Endodermal cell (in vitro differentiated cells): ENCODE measurements at places on chromosomes 11 and 22. TPM values are rescaled to one million over a fixed set of nuclear protein-coding genes. Genes with fewer than 3 reads are reported as not detected.

- DNase-seq: peak; percentile 97
- no peaks in the 10 kb centered on the region for H3K4me1 ChIP-seq
- peaks cover 44% of the 10 kb centered on the region for H3K36me3 ChIP-seq
- H3K27ac ChIP-seq: peak within 1 kb of the TSS; percentile 99
- H3K4me3 ChIP-seq: peak within 1 kb of the TSS; percentile 97
- no peaks in the 10 kb centered on the region for H3K27me3 ChIP-seq
Measured at GRCh38 chr11:65498977-65499712, at the start of gene MALAT1. Gene MALAT1 (plus strand): TSS chr11:65499045.

Gene RAPSN
- 0.63 and 0.64 TPM in 2 replicates for total RNA-seq

Gene WNT11
- 0.53 to 2.3 TPM (median 0.65 TPM) in 3 replicates for total RNA-seq

GRCh38 chr11:117589063-117589462, 208.0 kb downstream of the DSCAML1 start:
- H3K4me1 ChIP-seq: no peaks in the 10 kb centered on the region
- H3K27ac ChIP-seq: no peak overlapping the region
- peaks cover 76% of the 10 kb centered on the region for H3K27me3 ChIP-seq
- no peaks in the 10 kb centered on the region for H3K36me3 ChIP-seq
- DNase-seq: no peak

Gene SLCO2B1
- total RNA-seq: 0.84 to 4.3 TPM (median 1.9 TPM) in 3 replicates

GRCh38 chr11:43916621-43917020, 25.8 kb upstream of the C11orf96 start:
- H3K4me1 ChIP-seq: no peaks in the 10 kb centered on the region
- DNase-seq: no peak
- H3K27ac ChIP-seq: no peak overlapping the region
- H3K27me3 ChIP-seq: no peaks in the 10 kb centered on the region
- peaks cover 29% of the 10 kb centered on the region for H3K36me3 ChIP-seq

DNA sequence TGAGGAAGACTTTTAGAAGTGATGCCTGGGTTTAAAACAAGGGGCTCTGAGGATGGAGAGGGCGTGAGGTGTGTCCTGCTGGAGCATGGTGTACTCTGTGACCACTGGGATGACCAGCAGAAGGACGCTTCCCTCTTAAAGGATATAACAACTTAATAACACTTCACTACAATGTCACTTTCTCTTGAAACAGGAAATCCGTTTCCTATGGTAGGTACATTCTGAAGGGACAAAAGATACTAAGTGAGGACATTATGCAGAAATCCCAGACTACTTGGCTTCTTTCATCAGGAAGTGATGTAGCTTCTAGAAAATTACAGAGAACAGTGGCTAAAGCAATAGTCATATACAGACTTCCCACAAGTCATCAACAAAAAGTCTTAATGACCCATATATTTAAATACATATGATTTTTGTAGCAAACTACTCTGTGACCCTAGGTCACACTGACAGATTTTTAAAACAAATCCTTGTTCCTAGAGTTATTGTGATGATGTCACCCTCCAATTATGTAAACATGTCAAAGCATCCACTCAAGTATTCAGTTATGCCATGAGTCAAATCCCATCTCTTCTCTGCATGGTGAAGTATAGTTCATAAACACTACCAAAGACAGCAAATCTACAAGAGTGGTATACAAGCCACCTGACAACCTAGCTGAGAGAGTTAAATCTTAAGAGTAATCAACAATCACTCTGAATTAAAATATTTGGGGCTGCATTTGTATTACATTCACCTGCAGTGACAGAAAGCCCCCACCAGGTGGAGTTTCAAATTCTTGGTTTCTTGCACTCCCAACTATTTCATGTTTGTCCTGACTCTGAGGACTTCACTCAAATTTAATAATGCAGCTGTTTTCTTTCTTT, 32.8 kb downstream of the PITPNB start:
- no peak overlapping the region for H3K27ac ChIP-seq
- peaks cover 15% of the 10 kb centered on the region for H3K4me1 ChIP-seq
- H3K4me3 ChIP-seq: no peak overlapping the region
- DNase-seq: peak; percentile 65
- peaks cover 67% of the 10 kb centered on the region for H3K36me3 ChIP-seq

DNA sequence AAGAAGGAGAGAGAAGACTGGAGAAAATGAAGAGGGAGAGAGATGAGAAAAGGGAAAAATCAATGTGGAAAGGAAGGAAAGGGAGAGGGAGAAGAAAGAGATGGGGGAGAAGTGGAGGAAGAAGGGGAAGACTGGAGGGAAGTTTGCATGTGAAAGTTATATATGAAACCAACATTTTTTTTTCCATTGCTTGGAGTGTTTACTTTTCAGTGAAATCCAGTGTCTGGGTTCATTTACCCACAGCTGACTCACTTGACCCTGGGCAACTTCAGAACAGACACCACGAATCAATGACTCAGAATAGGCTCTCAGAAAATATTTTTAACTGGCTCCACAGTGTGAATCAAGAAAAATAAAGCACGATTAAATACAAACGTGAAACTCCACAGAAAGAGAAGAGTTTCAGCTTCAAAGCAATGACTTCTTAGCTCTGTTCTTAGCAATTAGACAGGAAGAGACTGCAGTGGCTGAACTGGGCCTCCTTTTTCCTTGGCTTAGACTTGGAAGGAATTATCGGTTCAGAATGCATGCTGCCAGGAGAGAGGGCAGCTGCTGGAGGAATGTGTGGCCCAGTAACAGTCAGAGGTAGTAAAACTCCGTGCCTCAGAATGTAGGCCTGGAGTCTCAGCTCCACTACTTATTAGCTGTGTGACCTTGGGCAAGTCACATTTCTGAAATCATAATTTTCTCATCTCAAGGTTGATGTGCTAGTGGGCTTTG, 237.5 kb downstream of the MIAT start:
- H3K36me3 ChIP-seq: no peaks in the 10 kb centered on the region
- H3K4me3 ChIP-seq: no peak overlapping the region
- DNase-seq: no peak
- peaks cover 14% of the 10 kb centered on the region for H3K4me1 ChIP-seq
- H3K27ac ChIP-seq: peak overlapping the region; percentile 21

Gene MRPL16
- 52.8 and 54.7 TPM in 2 replicates for total RNA-seq

DNA sequence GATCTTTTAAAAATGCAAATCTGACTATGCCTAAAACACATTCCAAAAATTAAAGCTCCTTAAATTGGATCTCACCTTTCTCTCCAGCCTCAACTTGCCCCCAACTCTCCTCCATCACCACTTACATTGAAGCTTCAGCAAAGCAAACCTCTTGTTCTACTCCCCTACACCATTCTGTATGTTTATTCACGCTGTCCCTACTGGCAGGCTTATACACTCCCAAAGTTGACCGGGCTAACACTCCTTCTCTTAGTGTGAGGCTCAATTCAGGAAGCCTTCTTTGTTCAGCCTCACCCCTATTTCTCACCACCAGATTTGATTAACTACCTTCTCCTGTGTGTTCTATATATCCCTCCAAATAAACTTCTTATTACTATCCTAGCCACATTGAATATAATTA, 1.8 kb upstream of the GDPD4 start:
- H3K36me3 ChIP-seq: no peaks in the 10 kb centered on the region
- H3K27ac ChIP-seq: no peak overlapping the region
- peaks cover 6% of the 10 kb centered on the region for H3K4me1 ChIP-seq
- no peak for DNase-seq

- peaks cover 10% of the 10 kb centered on the region for H3K36me3 ChIP-seq
- no peak overlapping the region for H3K4me3 ChIP-seq
- no peaks in the 10 kb centered on the region for H3K4me1 ChIP-seq
- DNase-seq: no peak
Measured at GRCh38 chr22:41574847-41575381, 14.1 kb downstream of the CSDC2 start.

DNA sequence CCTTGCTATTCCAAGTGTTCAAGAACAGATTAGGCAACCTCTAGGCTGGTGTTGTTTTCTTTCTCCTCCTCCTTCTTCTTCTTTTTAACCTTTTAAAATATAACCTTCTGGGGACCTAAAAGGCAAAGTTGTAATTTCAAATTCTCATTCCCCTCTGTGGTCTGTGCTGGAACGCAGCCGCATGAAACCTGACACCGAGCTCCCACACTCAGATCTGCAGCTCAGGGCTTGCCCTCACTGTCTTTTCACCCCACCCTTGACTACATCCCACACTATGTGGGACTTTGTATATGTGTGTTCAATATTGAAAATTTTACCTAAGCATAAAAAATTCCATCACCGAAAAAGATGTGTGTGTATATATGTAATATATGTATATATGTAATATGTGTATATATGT, 62.0 kb upstream of the ARHGAP42 start:
- H3K36me3 ChIP-seq: no peaks in the 10 kb centered on the region
- no peaks in the 10 kb centered on the region for H3K4me1 ChIP-seq
- H3K27ac ChIP-seq: no peak overlapping the region

DNA sequence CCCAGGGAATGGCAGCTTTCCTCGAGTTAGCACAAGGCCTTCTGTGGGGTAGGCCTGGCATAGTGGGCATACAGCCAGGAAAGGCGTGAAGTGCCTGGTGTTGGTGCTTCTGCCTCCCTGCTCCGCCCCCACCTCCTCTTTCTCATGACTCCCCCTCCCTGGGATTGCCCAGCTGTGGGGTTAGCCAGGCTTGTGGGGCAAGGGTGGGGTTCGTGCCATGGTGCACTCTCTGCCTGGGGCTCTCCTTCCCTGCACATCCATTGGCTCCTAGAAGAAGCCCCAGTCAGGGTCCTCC, 236.8 kb upstream of the NCAM1 start:
- H3K4me3 ChIP-seq: no peak overlapping the region
- H3K4me1 ChIP-seq: peaks cover 10% of the 10 kb centered on the region
- H3K27ac ChIP-seq: no peak overlapping the region
- H3K27me3 ChIP-seq: no peaks in the 10 kb centered on the region

Gene TMEM191C
- 3.3 and 4.4 TPM in 2 replicates for total RNA-seq

- H3K27me3 ChIP-seq: no peaks in the 10 kb centered on the region
- no peak for DNase-seq
Measured at GRCh38 chr11:102522312-102523188, 8.0 kb downstream of the MMP7 start.

DNA sequence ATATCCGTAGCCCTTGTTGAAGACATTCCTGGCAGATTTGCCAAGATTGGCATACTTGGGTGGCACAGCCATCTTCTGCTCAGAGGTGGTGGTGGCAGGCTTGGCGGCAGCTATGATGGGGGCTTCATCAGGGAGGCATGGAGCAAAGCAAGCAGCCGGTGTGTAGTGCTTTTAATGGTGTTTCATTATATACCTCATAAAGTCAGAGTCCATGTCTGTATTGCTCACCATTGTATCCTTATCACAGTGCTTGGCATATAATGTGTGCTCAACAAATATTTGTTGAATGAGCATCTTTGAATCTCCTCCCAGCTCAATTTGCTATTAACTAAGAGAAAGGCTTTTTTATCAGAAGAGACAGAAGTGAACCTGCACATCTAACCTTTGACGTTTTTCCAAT, 7.8 kb upstream of the DNHD1 start:
- peaks cover 34% of the 10 kb centered on the region for H3K36me3 ChIP-seq
- no peak overlapping the region for H3K4me3 ChIP-seq
- H3K27ac ChIP-seq: no peak overlapping the region
- no peaks in the 10 kb centered on the region for H3K27me3 ChIP-seq

Gene GAB4
- total RNA-seq: not detected in 3 replicates

Gene KCNA4
- total RNA-seq: 0.07 TPM in 1 of 3 replicates, not detected in the others

Gene SOX10
- 10.3 to 12.2 TPM (median 11.2 TPM) in 3 replicates for total RNA-seq

Gene CTSW
- total RNA-seq: not detected in 3 replicates

Gene PACSIN2
- total RNA-seq: 61.4 and 62.4 TPM in 2 replicates

Gene GDPD4
- not detected in 2 replicates for total RNA-seq

GRCh38 chr22:39526736-39527171, 5.8 kb downstream of the RPS19BP1 start:
- H3K27me3 ChIP-seq: no peaks in the 10 kb centered on the region
- peaks cover 12% of the 10 kb centered on the region for H3K4me1 ChIP-seq
- no peak overlapping the region for H3K27ac ChIP-seq
- no peak overlapping the region for H3K4me3 ChIP-seq
- peaks cover 65% of the 10 kb centered on the region for H3K36me3 ChIP-seq

- DNase-seq: no peak
Measured at GRCh38 chr22:39315389-39315788, 4.0 kb downstream of the RPL3 start.

- H3K4me1 ChIP-seq: no peaks in the 10 kb centered on the region
- no peak for DNase-seq
- peaks cover 6% of the 10 kb centered on the region for H3K36me3 ChIP-seq
- no peaks in the 10 kb centered on the region for H3K27me3 ChIP-seq
- no peak overlapping the region for H3K4me3 ChIP-seq
Measured at GRCh38 chr11:59208956-59209355, 3.8 kb downstream of the MPEG1 start.

DNA sequence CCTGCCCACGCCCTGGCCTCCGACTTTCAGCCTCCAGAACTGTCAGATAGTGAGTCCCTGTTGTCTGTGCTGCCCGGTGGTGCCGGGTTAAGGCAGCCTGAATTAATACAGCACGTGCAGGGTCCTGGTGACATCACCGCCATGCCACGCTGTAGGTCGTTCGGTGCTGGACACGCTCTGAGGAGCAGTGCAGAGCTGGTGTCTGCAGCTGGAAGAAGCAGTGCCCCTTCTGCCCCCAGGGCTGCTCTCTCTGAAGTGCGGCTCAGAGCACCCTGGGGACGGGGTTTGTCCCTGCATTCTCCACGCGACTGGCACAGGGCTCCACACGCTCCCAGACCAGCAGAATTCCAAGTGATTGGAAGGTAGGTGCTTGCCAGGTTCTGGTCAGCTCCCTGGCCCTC, 831.5 kb downstream of the TBC1D22A start:
- H3K4me3 ChIP-seq: no peak overlapping the region
- H3K36me3 ChIP-seq: no peaks in the 10 kb centered on the region
- no peaks in the 10 kb centered on the region for H3K4me1 ChIP-seq
- H3K27me3 ChIP-seq: no peaks in the 10 kb centered on the region
- no peak overlapping the region for H3K27ac ChIP-seq

DNA sequence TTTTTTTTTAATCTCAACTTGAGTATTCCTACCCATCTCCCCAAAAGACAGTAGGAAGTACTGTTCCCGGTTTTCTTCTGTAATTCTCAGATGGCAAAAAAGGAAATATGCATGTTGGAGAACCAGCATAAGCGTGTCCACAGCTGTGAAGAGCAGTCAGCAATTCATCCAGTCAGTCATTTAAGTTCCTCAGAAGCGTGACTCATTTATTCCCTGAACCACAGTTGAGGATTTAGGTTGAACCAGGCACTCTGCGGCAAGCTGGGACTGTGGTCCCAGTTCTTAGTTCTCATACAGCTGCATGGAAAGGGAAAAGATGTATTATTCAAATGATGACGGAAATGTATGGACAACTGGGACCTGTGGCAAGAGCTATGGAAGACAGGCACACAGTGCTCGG, 61.0 kb upstream of the MYO18B start:
- H3K27ac ChIP-seq: no peak overlapping the region
- no peaks in the 10 kb centered on the region for H3K36me3 ChIP-seq
- no peak for DNase-seq
- H3K4me3 ChIP-seq: no peak overlapping the region
- H3K4me1 ChIP-seq: no peaks in the 10 kb centered on the region

Gene BEST1
- 0.23 and 0.26 TPM in 2 replicates for total RNA-seq

Gene CLMP
- 86.5 to 154 TPM (median 93.6 TPM) in 3 replicates for total RNA-seq

- H3K27me3 ChIP-seq: no peaks in the 10 kb centered on the region
- no peak overlapping the region for H3K27ac ChIP-seq
- DNase-seq: peak; percentile 37
- H3K4me3 ChIP-seq: no peak overlapping the region
- H3K36me3 ChIP-seq: no peaks in the 10 kb centered on the region
- H3K4me1 ChIP-seq: no peaks in the 10 kb centered on the region
Measured at GRCh38 chr11:75725547-75726320, 8.1 kb downstream of the MOGAT2 start.

Gene CALCB
- 0.49 TPM in 1 of 3 replicates, not detected in the others for total RNA-seq
